ENCODE measurements at places on chromosomes 7 and 10. TPM values are rescaled to one million over a fixed set of nuclear protein-coding genes. Genes with fewer than 3 reads are reported as not detected.

DNA sequence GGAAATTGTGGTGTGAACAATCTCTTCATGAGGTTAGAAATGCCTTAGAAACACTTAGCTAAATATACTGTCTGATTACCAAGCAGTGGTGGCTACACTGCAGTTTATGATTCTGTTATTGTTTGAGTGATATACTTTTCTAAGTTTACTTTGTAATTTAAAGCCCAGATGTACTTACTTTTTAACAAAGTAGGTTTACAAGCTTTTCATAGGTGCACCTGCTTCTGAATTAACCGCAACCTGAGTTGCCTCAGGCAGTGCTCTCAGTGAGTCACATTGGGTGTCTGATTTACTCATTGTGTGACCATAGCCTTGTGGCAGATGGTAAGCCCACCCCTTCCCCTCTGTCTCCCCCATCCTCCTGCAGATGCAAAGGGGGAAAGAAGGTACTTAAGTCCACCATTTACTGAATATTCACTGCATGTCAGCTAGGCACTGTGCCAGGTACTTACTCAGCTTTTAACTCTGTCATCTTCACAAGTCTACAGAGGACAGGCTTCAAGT is 9.0 kb downstream of the MTURN start:
- DNase-seq = peak; percentile 28

DNA sequence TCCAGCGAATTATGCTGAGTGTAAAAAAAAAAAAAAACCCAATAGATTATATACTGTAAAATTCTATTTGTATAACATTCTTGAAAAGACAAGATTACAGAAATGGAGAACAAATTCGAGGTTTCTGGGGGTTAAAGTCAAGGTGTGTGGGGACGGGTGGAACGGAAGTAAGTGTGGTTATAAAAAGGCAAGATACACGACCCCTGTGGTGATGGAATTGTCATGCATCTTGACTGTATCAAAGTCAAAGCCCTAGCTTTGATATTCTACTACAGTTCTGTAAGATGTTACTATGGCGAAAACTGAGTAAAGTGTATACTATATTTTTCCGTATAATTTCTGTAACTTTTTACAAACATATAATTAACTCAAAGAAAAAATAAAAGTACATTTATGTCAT is 718.2 kb upstream of the PCDH15 start:
- DNase-seq = no peak

- DNase-seq = no peak
Observed at GRCh38 chr10:25047088-25047487, 30.7 kb downstream of the THNSL1 start.

DNA sequence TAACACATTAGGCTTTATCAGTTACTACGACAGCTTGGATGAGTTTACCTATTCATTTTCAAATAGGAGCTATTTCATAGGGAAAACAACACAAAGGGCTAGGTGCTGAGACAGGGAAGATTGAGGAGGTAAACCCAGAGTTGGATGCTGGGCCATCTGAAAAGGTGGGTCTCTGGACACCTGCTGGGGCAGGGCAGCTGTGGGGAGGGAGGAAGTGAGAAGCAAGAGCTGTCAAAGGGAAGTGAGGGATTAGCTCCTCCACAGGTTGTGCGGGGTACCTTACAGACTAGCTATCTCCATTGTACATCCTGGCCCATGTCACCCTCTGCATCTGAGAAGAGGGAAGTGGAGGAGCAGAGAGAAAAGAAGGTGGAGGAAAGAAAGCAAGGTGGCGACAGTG is 48.9 kb downstream of the BLNK start:
- DNase-seq = no peak

- DNase-seq = no peak
Observed at GRCh38 chr7:102836977-102837376, 75.8 kb upstream of the LRRC17 start.

GRCh38 chr7:18356191-18356645 is 139.3 kb upstream of the HDAC9 start:
- peak; percentile 10 for DNase-seq

CPA1 gene
- not detected for total RNA-seq

GRCh38 chr10:88759366-88760101 is at the start of gene LIPN:
Gene LIPN, plus strand, starts transcription at chr10:88760020. Its CDS starts 1,386 bp downstream, at chr10:88761406.
- DNase-seq = no peak

DNA sequence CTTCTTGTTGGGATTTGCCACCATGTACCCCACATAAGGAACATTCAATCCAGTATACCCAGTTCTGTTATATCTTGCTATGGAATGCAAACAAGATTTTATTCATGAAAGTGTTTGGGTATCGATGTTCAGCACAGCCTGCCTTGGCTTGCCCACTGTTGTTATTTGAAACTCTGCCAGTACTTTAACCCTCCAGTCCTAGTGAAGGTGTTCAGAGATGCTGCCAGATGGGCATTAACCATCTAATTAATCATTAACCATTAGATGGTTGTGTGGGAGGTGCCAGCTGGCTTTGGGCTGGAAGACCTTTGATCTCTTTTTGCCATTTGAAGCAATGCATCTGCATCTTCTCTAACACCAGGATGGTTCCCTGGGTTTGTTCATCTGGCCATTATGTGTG is 363.0 kb downstream of the SH2D4B start:
- no peak for DNase-seq

WEE2 gene
- total RNA-seq = not detected

DNA sequence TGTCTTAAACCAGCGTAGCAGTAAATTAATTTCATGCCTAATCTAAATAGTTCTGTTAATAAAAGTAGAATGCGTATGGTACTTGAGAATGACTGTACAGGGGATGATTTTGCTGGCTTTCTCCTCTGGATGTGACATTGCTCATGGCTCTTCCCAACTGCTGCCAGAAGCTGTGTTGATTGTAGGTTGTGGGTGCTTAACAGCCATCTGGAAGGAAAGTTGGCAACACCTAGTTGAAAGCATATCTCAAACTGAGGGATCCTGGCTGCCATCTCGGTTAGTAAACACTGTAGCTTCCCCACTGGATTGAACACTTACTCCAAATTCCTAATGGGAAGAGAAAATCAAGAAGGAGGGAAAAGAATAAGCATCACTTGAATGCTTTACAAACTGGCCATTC is 130.9 kb downstream of the NXPH1 start:
- no peak for DNase-seq

CAV1 gene
- 1,029 TPM for total RNA-seq

INA gene
- total RNA-seq = 0.99 TPM

- DNase-seq = peak; percentile 49
Observed at GRCh38 chr10:97726636-97727178, 10.2 kb upstream of the ZFYVE27 start.

- DNase-seq = no peak
Observed at GRCh38 chr7:141411133-141411532, 140.1 kb upstream of the AGK start.

- no peak for DNase-seq
Observed at GRCh38 chr7:103765901-103766300, 223.6 kb downstream of the RELN start.

GRCh38 chr7:50304129-50304910 is at the start of gene IKZF1:
Gene IKZF1, plus strand, starts transcription at chr7:50304716. Its CDS starts 14,346 bp downstream, at chr7:50319062.
- DNase-seq = no peak

GRCh38 chr10:60334991-60335390 is 54.7 kb downstream of the ANK3 start:
- DNase-seq = no peak

DNA sequence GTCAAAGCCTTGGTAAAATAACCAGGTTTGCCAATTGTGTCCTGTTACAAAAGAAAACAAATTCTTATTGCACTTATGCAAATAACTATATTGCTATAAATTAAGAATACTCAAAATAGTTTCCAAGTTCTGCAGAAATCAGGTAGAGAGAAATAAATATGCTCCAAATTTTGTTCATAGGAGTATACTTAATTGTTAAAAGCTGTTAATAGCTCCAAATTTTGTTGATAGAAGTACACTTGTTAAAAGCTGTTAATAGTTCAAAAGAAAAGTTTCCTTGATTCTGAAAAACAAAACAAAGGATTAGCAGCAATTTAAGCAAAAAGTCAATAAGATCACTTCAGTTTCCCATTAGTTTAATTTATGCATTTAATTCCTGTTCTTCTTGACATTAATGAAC is 46.4 kb upstream of the ZNF138 start:
- no peak for DNase-seq

DNA sequence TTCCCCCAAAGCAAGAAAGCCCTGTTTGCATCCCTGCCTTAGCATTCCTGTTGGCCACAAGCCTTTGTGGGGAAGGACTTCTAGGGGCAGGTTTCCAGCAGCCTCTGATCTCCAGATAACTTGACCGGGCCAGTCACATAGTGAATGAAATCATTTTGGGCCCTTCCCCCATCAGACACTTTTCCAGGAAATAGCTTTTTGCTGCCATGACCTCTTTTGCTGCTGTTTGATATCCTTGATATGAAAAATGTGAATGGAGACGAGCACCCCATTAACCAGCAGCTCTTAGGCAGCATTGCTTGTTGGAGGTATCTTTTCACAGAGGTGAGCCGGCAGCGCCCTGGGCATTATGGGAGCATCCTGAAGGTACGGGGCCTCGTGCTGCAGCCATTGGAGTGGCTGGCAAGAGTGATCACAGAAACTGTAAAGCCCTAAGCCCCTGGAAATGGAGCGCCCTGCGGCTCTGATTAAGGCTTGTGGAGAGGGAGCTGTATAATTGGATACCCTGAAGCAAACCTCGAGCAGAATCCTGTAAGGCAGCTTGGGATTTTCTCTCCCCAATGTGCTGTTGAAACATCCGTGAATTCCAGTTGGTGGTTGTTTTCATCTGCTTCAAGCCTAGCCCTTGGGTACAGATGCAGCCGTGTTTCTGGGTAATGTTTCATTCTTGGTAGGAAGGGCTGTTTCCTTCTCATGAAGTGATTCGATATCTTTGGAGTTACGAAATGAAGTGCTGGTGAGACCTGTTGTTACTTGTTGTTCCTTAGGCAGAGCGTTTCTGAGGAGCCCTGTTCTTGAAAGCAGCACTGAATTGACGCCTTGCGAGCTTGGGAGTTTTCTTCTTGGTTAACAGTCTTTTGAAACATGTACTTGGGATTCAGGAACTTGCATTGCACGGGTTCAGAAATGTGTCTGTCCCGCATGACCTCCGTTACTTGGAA is 179.0 kb downstream of the PTEN start:
- DNase-seq = peak; percentile 50

CYP2W1 gene
- not detected for total RNA-seq

DNA sequence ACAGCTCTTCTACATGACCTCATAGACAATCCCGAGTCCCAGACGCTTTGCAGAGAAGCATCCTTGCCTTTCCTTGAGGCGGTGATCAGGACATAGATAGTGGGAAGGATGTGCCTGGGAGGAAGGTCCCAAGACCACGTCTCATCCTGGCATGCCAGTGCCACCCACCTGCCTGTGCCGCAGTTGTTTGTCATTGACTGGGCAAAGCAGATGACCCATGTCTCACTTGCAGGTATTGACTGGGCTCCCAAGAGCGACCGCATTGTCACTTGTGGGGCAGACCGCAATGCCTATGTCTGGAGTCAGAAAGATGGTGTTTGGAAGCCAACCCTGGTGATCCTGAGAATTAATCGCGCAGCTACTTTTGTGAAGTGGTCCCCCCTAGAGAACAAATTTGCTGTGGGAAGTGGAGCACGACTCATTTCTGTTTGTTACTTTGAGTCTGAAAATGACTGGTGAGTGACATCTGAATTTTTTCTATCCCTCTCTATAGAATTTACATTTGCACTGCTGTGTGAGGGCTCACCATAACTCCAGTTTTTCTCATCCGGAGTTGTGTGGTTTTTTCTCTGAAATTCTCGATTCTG is 18.5 kb downstream of the ARPC1A start:
- DNase-seq = no peak
